Activated T-helper 1 cell treated with anti-CD3 and anti-CD28 coated beads, Interleukin-12 subunit alpha, Interleukin-12 subunit beta, Interleukin-2, Interleukin-4 antibody, amounts not matched to agents 30 ng/mL and 10 ng/mL and 1 ng/mL, durations not matched to agents 14 hours and 24 hours and 36 hours (primary cell): ENCODE measurements at places on chromosomes 2 and 18. TPM values are rescaled to one million over a fixed set of nuclear protein-coding genes. Genes with fewer than 3 reads are reported as not detected.
A peak's percentile ranks its signal among the peaks of the same experiment; 100 is the strongest.

DNA sequence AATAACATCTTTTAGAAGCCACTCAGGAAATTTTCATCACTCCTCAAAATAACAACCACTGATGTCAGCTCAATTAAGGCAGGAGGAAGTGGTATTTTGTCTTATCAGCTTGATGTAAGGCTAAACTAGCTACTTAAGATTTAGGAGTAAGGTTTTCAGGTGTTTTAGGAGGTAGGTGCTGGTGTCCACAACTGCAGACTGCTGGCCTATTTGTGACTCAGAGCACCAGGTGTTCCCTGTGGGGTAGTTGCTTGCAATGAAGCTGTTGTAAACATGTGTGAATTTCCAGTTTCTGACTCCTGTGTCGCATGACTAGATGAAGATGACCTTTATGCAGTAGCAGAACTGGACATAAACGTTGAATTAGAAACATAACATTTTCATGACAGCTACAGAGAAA, 164.2 kb downstream of the THSD7B start:
- H3K4me3 ChIP-seq, result no peak overlapping the region
- H3K27ac ChIP-seq, result no peak overlapping the region
- no peaks in the 10 kb centered on the region for H3K4me1 ChIP-seq
- no peaks in the 10 kb centered on the region for H3K36me3 ChIP-seq

- no peak for DNase-seq
- H3K27me3 ChIP-seq, result peaks cover 4% of the 10 kb centered on the region
- H3K4me3 ChIP-seq, result no peak overlapping the region
- H3K27ac ChIP-seq, result no peak overlapping the region
- H3K4me1 ChIP-seq, result no peaks in the 10 kb centered on the region
- no peaks in the 10 kb centered on the region for H3K36me3 ChIP-seq
Measured at GRCh38 chr2:206379266-206379665, 64.1 kb upstream of the ADAM23 start.

GRCh38 chr2:204026294-204026693, 89.7 kb downstream of the ICOS start:
- H3K4me1 ChIP-seq, result peaks cover 64% of the 10 kb centered on the region
- DNase-seq, result no peak
- H3K4me3 ChIP-seq, result no peak overlapping the region
- no peaks in the 10 kb centered on the region for H3K27me3 ChIP-seq

- no peaks in the 10 kb centered on the region for H3K36me3 ChIP-seq
- H3K4me1 ChIP-seq, result no peaks in the 10 kb centered on the region
- no peak for DNase-seq
- H3K4me3 ChIP-seq, result no peak overlapping the region
- no peaks in the 10 kb centered on the region for H3K27me3 ChIP-seq
Measured at GRCh38 chr2:80499095-80499494, 194.5 kb upstream of the LRRTM1 start.

DNA sequence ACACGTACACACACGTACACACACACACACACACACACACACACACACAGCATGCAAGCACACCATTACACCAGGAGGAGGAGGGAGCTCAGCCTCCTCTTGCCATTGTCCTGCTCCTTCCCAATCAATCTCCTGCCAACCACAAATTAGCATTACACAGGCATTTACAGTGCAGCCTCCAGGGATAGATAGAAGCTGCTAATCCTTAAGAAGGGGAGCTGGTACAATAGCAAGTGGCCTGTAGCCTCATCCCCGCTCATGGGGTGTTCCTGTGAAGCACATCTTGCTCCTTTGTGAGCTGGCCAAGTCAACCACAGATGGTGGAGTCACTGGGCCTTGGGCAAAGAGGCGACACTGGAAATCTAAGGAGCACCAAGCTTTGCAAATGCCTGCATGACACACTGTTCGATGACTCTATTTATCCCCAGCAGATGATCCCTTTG, 110.3 kb upstream of the PKDCC start:
- peaks cover 8% of the 10 kb centered on the region for H3K27me3 ChIP-seq
- H3K27ac ChIP-seq, result no peak overlapping the region

- H3K27me3 ChIP-seq, result no peaks in the 10 kb centered on the region
- no peak for DNase-seq
- H3K36me3 ChIP-seq, result peaks cover 35% of the 10 kb centered on the region
- H3K27ac ChIP-seq, result no peak overlapping the region
Measured at GRCh38 chr2:160290598-160290997, 90.5 kb upstream of the ITGB6 start.

DNA sequence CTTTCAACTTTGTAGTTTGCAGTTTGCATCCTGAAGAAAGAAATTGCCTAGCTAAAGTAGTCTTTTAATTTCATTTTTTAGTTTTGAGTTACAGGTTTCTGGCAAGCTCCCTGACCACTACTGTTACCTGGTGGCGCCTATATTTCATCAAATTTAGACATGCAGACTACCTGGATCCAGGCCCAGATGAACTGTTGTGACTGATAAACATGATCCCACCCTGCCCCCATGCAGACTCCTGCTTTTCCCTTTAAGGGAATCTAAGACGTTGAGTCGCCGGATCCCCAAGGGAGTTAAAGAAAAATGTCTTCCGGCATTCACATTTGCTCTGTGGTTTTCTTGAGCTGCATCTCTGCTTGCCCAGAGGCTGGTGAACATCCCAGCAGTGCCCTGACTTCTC, 22.2 kb downstream of the METAP1D start:
- no peak overlapping the region for H3K4me3 ChIP-seq
- peaks cover 4% of the 10 kb centered on the region for H3K27me3 ChIP-seq
- no peak for DNase-seq
- no peaks in the 10 kb centered on the region for H3K36me3 ChIP-seq

DNA sequence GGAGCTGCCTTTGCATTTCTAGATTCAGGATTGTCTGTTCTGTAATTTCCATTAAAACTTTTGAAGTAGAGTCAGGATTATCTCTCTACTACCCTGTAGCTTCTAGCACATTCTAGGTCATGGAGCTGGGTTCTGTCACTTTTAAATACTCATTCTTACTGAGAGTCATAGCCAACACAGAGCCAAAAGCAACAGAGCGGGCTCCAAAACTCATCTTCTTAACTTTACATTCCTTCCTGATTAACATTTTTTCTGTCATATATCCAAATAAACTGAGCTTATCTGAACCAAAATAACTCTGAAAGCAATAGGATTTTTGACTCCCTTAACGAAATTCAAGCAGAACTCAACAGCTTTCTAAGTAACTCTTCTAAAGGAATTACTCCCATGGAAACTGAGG, 12.9 kb downstream of the PREPL start:
- H3K36me3 ChIP-seq, result peaks cover 5% of the 10 kb centered on the region
- H3K27me3 ChIP-seq, result no peaks in the 10 kb centered on the region
- no peak overlapping the region for H3K4me3 ChIP-seq

- no peaks in the 10 kb centered on the region for H3K4me1 ChIP-seq
- H3K27ac ChIP-seq, result no peak overlapping the region
- no peaks in the 10 kb centered on the region for H3K36me3 ChIP-seq
- no peak for DNase-seq
- peaks cover 14% of the 10 kb centered on the region for H3K27me3 ChIP-seq
Measured at GRCh38 chr18:50128506-50129271, 66.3 kb downstream of the MYO5B start.

DNA sequence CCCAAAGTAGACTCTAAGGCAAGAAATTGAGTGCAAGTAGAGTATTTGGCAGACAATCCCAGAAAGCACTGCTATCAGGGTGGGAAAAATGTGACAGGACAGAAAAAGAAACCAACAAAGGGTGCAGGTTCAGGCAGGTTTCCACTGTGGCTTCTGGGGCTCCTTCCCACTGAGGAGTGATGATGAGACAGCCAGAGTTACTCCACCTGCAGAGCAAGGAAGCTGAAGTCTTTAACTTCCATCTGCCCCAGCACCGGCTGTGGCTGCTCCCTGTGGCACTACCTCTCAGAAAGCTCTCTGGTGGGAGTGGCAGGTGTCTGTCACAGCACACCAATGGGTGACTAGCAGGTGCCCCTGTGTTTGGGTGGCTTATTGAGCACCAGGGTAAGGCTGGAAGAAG, 37.6 kb upstream of the ACKR3 start:
- no peak overlapping the region for H3K4me3 ChIP-seq
- H3K27me3 ChIP-seq, result peaks cover 7% of the 10 kb centered on the region
- H3K36me3 ChIP-seq, result no peaks in the 10 kb centered on the region
- H3K27ac ChIP-seq, result no peak overlapping the region
- no peak for DNase-seq

GRCh38 chr18:10057894-10058791, 144.3 kb downstream of the VAPA start:
- H3K36me3 ChIP-seq, result no peaks in the 10 kb centered on the region
- H3K4me1 ChIP-seq, result peaks cover 13% of the 10 kb centered on the region
- no peak overlapping the region for H3K4me3 ChIP-seq

DNA sequence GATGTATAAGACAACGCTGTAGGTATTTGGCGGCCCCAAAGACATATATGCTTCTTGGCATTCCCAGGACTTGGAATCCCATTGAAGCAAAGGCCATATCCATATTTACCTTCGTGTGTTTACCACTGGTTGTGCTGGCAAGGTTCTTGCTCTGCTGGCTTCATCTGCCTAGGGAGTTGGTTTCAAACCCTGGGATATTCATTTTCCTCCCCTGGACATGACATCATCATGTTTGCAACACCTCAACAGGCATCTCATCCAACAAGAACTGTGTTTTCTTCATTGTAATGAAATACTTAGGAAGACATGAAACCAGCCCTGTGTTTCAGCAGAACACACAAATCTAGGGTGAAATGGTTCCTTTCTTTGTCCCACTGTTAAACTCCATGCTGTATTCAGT, 77.9 kb upstream of the PHLPP1 start:
- peaks cover 17% of the 10 kb centered on the region for H3K4me1 ChIP-seq
- H3K27me3 ChIP-seq, result peaks cover 6% of the 10 kb centered on the region
- no peak for DNase-seq
- no peak overlapping the region for H3K4me3 ChIP-seq
- no peaks in the 10 kb centered on the region for H3K36me3 ChIP-seq
- no peak overlapping the region for H3K27ac ChIP-seq

GRCh38 chr2:58098254-58099095, 51.9 kb downstream of the VRK2 start:
- DNase-seq, result no peak
- H3K4me3 ChIP-seq, result no peak overlapping the region
- H3K27me3 ChIP-seq, result no peaks in the 10 kb centered on the region
- peaks cover 7% of the 10 kb centered on the region for H3K36me3 ChIP-seq

- H3K36me3 ChIP-seq, result no peaks in the 10 kb centered on the region
- no peak overlapping the region for H3K27ac ChIP-seq
- no peaks in the 10 kb centered on the region for H3K4me1 ChIP-seq
- no peak for DNase-seq
Measured at GRCh38 chr2:166972418-166972817, 84.1 kb downstream of the XIRP2 start.

GRCh38 chr18:77131100-77131651, 1.4 kb downstream of the MBP start:
- H3K36me3 ChIP-seq, result peaks cover 41% of the 10 kb centered on the region
- H3K27me3 ChIP-seq, result no peaks in the 10 kb centered on the region
- peak overlapping the region; percentile 100 for H3K4me3 ChIP-seq
- peak; percentile 40 for DNase-seq

- no peaks in the 10 kb centered on the region for H3K27me3 ChIP-seq
- H3K4me3 ChIP-seq, result no peak overlapping the region
- peaks cover 11% of the 10 kb centered on the region for H3K4me1 ChIP-seq
Measured at GRCh38 chr2:127371037-127371436, 16.7 kb downstream of the MAP3K2 start.

DNA sequence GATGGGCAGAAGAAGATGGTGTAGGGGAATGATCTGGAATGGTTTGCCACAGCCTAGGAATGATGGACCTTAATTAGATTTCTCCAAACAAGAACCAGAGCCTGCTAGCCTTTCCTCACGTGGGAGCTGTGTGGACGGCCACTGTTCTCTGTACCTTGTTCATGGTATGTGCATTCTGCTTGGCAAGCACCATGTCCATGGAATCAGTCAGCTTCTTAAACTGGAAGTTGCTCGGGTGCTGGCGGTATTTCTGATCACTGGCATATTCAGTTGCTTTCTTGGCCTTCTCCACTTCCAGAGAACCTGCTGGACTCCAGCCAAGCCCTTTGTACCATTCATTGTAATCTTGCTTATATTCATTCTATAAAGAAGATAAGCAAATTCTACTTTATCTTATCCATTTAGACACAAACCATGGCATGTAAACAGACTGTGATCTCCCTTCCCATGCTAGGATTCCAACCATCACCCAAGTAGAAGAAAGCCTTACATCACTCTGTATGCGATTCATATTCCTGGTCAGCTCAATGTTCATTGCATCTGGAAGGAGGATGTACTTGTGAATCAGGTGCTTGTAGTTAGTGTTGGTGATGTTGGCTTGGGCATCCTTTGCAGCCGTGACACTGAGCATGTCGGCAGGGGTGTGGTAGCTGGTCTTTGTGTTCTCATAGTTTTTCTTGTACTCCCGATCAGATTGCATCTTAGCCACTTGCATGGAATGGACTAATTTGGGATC, 78.4 kb downstream of the NEB start:
- H3K36me3 ChIP-seq, result no peaks in the 10 kb centered on the region
- no peak overlapping the region for H3K4me3 ChIP-seq
- no peak overlapping the region for H3K27ac ChIP-seq
- H3K27me3 ChIP-seq, result peaks cover 4% of the 10 kb centered on the region

- no peak for DNase-seq
- peaks cover 5% of the 10 kb centered on the region for H3K27me3 ChIP-seq
- no peak overlapping the region for H3K27ac ChIP-seq
- no peaks in the 10 kb centered on the region for H3K4me1 ChIP-seq
- no peak overlapping the region for H3K4me3 ChIP-seq
Measured at GRCh38 chr2:219736209-219736608, 108.8 kb downstream of the SLC4A3 start.

DNA sequence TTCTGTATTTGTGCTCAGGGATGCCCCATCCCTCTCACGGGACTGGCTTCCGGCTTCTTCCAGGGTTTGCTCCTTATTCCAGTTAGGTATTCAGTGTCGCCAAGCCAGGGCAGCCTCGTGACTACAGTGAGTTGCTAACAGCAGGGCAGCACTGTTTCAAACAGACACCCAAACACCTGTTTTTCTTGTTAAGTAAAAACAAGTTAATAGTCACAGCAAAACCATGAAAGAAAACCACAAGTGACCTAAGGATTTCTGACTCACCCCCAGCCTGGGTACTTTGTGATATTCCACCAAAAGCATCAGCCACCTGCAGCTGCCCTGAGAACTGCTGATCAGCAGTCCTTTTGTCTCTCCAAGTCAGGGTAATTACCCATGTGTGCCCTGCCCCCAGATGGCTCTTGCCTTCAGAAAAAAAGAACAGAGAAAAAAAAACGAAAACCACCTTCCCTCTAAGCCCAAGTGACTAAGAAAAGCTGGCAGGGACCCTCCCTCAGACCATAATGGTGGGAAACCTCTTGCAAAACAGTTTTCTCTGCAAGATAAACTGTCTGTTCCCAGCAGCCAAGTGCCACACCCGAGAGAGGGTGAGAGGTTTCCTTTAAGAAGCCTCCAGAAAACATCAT, 178.2 kb downstream of the ANAPC1 start:
- H3K27me3 ChIP-seq, result peaks cover 2% of the 10 kb centered on the region
- peak overlapping the region; percentile 62 for H3K4me3 ChIP-seq
- peaks cover 93% of the 10 kb centered on the region for H3K4me1 ChIP-seq
- DNase-seq, result peak; percentile 65
- H3K36me3 ChIP-seq, result peaks cover 2% of the 10 kb centered on the region

- DNase-seq, result no peak
- H3K4me3 ChIP-seq, result no peak overlapping the region
- H3K27me3 ChIP-seq, result peaks cover 17% of the 10 kb centered on the region
- H3K27ac ChIP-seq, result no peak overlapping the region
- no peaks in the 10 kb centered on the region for H3K36me3 ChIP-seq
Measured at GRCh38 chr2:36613801-36614200, 15.8 kb upstream of the FEZ2 start.

- H3K27ac ChIP-seq, result no peak overlapping the region
- no peak for DNase-seq
- peaks cover 22% of the 10 kb centered on the region for H3K36me3 ChIP-seq
Measured at GRCh38 chr2:160440888-160441287, 52.7 kb downstream of the RBMS1 start.

The IFIH1 gene
- 27.9 TPM in 2 replicates for total RNA-seq

The PROC gene
- 0.29 TPM in 2 replicates for total RNA-seq

The ZBTB7C gene
- total RNA-seq, result 1.0 and 1.4 TPM in 2 replicates

The IL1F10 gene
- total RNA-seq, result not detected in 2 replicates

The PROKR1 gene
- not detected in 2 replicates for total RNA-seq
